SW 1271 (cell line): ENCODE measurements at places on chromosomes 6 and 20.

DNA sequence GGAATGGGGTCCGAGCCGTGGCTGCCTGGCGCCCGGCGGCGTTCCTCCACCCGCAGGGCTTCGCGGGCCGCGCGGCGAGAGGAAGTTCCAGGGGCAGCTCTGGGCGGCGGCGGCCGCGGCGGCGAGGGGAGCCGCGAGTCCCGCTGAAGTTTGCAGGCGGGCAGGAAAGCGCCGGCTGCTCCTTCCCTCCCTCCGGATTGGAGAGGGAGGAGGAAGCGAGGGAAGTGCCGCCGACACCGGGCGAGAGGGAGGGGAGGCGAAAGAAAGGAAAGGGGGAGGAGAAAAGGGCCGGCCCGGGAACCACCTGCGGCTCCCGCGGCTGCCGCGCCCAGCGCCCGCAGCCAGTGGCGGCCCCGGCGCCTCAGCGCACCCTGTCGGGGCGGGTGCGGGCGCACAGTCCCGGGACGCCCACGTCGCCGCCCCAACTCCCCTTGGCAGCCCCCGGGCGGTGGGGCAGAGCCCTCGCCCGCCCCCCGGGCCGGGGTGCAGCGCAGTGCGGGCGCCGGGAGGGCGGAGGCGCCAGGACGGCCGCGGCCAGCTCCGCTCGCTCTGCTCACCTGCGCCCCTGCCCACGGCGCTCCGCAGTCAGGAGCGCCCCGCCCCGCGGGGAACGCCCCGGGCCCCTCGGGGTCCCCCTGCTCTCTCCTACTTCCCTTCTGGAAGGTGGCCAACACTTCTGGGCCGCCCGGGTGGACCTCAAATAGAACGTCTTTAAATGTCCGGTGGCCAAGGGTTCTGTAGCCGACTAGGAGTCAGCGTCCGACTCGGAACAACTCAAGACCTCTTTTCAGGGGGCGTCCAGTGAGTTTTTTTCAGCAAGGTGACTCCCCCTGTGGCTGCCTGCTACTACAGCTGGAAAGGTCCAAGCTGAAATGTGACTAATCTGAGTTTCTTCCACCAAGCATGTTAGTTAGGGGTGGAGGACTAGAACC lies 80.3 kb upstream of the CCDC28A start:
- peak; percentile 68 for DNase-seq

GRCh38 chr6:15747354-15747883 lies 84.6 kb upstream of the DTNBP1 start:
- no peak for DNase-seq

DNA sequence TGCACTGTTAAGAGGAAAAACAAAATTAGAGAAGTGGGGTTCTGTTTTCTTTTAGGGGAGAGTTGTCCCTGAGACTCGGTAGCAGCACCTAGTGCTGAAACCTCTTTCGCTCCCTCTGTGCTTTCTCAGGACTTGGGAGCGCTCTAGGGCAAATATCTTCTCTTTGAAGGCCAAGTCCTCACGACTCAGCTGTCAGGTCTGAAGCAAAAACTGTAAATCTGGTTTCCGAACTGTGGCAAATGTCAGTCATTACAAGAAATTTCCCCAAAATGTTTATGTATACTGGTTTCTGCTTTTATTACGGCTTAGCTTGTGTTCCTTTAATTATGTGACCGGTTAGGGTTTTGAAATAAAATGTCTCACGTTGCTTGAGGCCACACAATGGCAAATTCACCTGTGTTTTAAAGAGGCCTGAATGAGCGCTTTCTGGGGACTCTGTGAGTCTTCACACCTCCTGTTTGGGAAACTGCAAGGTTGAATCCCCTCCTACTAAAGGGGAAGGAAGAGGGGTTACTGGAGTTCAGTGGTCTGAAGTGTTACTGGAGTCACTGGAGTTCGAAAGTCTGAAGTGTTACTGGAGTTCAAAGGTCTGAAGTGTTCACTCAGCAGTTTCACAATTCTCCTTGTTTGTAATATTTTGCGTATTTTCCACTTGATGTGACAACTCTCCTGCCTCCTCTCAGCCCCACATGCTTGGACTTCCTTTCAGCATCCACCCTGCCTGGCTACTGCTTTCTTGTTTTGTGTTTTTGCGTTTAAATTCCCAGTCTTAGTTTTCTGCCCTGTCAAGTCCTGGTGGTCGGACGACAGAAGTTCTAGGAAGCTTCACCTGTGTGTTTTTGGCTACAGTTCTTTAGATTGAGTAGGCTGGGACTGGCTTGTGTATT lies 1.6 kb downstream of the SMPDL3A start:
- DNase-seq: no peak

- DNase-seq: peak; percentile 34
These were observed 131.6 kb upstream of the ESR1 start for GRCh38 chr6:151675746-151676459.

- no peak for DNase-seq
These were observed 52.3 kb downstream of the HBS1L start for GRCh38 chr6:135002229-135002844.

DNA sequence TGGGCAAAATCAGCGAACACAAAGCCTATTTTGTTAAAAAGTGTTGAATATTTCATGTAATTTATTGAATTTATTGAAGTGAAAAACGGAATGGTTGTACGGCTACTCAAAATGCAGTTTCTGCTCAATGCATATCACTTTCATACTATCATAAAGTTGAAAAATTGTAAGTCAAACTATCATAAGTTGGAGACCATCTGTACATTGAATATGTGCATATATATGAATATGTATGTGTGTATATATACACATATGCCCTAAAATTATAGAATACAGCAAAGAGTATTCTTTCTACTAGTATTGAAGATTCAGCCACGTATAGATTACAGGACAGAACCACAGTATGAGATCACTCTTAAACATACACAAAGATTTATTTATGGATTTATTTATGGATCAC lies 499.0 kb upstream of the SULF2 start:
- no peak for DNase-seq
